ENCODE measurements at places on chromosomes 12 and 14.

GRCh38 chr12:130547480-130548155, 168.5 kb downstream of the RIMBP2 start:
- no peak for DNase-seq

GRCh38 chr12:28110329-28110728, 79.9 kb upstream of the CCDC91 start:
- DNase-seq = no peak

GRCh38 chr14:89519040-89519439, 102.0 kb upstream of the FOXN3 start:
- DNase-seq = no peak

GRCh38 chr12:96720363-96720705, 186.7 kb upstream of the NEDD1 start:
- no peak for DNase-seq

DNA sequence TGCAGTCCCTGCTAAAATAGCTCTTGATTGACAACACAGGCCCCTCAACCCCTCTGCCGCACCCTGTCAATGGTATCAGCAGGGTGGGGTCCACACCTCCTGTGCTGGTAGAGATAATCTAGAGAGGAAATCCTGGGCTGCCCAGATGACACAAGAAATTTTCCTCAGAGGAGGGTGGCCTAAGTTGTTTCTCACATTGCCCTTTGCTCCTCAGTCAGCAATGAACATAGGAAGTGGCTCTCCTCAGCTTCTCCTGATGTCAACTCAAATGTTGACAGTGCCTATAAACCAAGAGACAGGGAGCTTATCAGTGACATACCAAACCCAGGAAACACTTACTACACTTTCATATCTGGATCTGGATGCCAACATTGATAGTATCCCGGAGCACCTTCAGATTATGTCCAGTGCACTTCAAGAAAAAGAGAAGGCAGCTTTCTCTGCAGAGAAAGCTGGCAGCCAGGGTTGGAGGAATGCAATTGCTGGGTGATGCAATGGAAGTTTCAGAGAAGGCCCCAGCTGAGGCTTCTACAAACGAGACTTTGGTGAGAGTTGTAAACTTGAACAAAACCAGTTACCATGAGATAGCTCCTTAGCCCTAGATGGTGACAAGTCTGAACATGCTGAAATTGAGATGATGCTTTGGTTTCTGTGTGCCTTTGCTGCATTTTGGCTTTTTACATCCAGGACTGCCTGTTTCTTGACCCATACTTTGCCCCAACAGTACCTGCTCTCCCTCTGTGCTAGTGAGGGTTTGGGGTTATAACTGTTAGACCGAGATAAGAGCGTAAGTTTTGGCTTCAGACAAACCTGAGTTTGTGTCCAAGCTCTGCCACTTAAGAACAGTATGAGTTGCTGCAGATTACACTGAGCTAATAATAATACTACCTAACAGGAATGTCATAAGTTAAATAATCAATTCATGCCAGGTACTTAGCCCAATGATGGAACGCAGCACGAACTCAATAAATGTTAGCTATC, 183.5 kb downstream of the NUAK1 start:
- no peak for DNase-seq

- no peak for DNase-seq
Observed at GRCh38 chr12:59181196-59181777, 261.0 kb upstream of the LRIG3 start.

DNA sequence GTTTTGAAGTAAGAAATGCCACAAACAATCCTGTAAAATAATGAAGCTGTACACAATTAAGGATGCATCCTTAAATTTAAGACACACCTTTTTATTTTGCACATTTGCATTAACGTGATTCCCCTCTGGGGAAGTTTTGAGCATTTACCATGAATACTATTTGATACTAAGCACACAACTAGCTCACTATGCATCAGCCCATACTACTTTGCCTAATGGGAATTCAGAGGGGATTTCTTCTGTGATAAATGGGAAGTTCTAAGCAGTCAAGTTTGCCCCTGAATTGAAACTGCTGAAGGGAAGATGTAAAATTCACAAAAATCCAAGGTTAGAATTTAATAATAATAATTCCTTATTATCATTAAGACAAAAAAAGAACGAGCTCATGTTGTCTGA, 27.4 kb downstream of the SINHCAF start:
- no peak for DNase-seq

GRCh38 chr12:131634037-131634436, 76.9 kb upstream of the SFSWAP start:
- no peak for DNase-seq

Data from omental fat pad (tissue), 4 donors.